Nucleus accumbens (tissue), 56 donors: ENCODE measurements at places on chromosomes 4 and X.

DNA sequence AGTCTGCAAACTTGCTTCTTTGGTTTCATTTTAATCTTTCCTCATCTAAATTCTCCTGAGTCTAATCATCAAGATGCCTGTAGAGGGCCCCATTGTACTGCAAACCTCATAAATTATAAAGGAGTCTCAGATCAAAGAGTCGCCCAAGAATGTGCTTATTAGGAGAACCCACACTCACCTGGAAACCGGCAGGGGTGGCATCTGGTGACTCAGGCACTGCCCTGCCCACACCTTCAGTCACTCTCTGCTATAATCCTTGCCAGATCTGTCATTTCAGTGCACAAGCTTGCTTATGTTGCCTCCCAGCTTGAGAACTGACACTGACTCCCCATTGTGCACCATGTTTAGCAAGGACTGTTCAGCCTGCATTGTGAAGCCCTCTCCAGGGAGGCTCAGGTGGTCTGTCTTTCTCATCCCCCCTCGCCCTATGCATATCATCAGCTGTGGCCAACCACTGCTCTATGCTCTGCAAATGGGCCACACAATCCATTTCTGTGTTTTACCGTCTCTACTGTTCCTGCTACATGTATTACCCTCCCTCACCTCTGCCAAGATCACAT is 12.4 kb downstream of the EPGN start:
- peak; percentile 16 for DNase-seq

GRCh38 chr4:127219232-127219631 is 413.5 kb upstream of the INTU start:
- no peak for DNase-seq

GRCh38 chr4:17664755-17665154 is 50.3 kb downstream of the MED28 start:
- DNase-seq: no peak

- DNase-seq: no peak
Measured at GRCh38 chrX:85223359-85223758, 20.2 kb downstream of the SATL1 start.

- DNase-seq: no peak
Measured at GRCh38 chr4:64822405-64822804, 413.2 kb upstream of the TECRL start.

GRCh38 chr4:155900381-155900780 is 3.1 kb upstream of the TDO2 start:
- DNase-seq: no peak

DNA sequence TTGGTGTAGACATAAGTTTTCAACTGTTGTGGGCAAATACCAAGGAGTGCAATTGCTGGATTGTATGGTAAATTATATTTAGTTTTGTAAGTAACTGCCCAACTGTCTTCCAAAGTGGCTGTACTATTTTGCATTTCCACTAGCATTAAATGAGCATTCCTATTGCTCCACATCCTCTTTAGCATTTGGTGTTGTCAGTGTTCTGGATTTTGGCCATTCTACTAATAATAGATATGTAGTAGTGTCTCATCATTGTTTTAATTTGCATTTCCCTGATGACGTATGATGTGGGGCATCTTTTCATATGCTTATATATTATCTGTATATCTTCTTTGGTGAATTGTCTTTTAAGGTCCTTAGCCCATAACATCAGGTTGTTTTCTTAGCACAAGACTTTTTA is 17.3 kb downstream of the PGAM4 start:
- DNase-seq: no peak

DNA sequence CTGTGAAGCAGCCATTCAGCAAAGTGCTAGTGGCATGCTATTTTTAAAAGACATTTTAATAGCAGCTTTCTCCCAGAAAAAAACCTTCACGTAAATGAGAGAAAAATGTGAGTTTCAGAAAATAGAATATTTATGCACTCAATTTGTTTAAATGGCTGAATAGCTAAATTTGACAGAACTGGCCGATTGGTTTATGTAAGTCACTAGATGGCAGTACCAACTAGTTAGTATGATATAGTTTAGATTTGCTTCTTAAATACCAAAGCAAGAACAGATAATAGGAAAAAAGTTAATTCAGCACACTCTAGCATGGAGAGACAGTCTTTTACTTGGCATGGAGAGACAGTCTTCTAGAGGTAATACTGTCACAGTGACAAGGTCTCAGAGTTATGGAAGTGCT is 250.1 kb downstream of the SNCA start:
- no peak for DNase-seq

DNA sequence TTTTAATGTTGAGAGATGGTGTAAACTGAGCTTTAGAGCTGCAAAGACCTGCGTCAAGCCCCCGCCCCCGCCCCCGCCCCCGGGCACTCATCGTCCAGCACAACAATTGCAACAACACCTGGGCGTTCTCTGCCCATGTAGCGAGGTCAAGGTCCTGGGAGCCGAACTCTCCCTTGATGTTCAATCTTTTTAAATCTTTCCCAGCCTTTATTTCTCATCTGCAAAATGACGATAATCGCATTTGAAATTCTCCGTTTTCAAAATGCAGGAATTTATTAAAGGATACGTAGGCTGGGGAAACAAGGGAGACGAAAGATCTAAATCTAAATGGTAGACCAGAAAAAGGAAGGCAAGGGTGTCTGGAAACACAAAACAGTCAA is 648 bp upstream of the MSMO1 start:
- DNase-seq: no peak

- no peak for DNase-seq
Measured at GRCh38 chr4:78155616-78156105, 98.5 kb downstream of the FRAS1 start.

GRCh38 chr4:141524116-141524515 is 112.3 kb upstream of the IL15 start:
- no peak for DNase-seq
